GM13976 (cell line): ENCODE measurements at places on chromosomes 12 and 14.

DNA sequence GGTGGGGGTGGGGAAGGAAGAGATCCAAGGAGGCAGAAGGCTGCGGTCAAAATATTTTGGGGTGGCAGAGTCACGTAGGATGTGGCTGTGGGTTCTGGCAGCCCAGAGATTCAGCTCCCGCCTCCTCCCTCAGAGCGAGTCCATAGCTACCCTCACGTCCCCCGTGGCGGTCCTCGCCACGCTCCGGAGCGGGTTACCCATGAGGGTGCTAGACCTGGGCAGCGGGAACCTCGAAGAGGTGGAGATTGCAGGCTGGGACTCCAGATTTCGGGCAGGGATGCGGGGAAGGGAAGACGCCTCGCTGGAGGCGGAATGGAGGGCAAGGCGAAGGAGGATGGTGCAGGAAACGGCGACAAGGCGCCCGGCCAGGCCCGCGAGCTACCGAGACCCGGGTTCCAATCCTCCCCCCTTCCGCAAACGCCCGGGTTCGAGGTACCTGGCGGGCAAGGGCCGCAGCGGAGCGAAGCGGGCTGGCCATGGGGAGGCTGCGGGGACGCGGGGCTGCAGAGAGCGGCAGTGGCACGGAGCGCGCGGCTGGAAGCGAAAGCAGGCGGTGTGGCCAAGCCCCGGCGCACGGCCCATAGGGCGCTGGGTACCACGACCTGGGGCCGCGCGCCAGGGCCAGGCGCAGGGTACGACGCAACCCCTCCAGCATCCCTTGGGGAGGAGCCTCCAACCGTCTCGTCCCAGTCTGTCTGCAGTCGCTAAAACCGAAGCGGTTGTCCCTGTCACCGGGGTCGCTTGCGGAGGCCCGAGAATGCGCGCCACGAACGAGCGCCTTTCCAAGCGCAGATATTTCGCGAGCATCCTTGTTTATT lies 46.2 kb downstream of the BCAT1 start:
- DNase-seq: peak; percentile 65

DNA sequence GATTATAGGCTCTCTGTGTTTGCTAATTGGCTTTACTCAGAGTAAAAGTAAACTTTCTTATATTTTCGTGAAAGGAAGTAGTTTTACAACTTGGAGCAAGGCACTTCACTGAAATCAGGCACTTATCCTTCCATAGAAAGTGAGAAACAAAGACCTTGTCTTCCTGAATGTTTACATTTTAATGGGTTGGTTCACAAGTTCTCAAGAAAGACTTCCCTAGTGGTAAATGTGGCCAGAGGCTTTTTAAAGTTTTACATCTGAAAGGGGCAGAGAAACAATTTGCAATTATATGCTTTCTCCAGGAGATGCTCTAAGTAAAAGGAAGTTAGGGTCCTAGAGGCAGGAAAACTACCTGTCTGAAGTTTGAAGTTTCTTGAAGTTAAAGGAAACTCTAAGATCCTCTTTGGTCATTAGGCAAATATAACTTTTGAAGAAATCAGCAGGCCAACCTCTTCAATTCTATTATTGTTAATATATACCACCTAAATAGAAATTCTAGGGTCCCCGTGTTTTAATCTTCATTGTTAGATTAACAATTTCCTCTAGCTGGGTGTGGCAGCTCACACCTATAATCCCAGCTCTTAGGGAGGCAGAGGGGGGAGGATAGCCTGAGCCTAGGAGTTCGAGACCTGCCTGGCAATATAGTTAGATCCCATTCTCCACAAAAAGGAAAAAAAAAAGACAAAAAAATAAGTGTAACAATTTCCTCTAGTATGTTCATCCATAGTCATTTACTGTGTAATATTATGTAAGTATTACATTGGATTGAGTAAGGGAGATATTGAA lies 644.9 kb upstream of the FOXG1 start:
- no peak for DNase-seq

- DNase-seq: no peak
Observed at GRCh38 chr12:2557597-2557996, 237.2 kb upstream of the FKBP4 start.

DNA sequence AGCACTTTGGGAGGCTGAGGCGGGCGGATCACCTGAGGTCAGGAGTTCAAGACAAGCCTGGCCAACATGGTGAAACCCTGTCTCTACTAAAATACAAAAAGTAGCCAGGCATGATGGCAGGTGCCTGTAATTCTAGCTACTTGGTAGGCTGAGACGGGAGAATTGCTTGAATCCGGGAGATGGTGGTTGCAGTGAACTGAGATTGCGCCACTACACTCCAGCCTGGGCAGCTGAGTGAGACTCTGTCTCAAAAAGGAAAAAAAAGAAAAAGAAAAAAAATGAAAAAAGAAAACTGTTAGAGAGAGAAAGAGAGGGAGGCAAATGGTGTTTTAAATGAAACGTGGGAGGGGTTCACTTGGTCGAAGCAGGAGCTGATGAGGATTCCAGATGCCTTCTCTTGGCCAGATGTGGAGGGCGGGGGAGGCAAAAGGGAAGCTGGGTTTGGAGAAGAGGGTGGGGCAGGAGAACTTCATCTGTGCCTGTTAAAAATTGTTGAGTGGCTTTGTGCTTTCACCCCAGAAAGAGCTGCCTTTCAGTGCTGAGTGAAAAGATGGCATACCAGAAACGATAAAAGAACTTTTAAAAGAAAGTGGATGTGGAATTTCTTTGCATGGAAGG lies 1.1 kb downstream of the EMP1 start:
- no peak for DNase-seq

GRCh38 chr12:1792406-1792805 lies 28.0 kb upstream of the LRTM2 start:
- DNase-seq: peak; percentile 8
